ENCODE measurements at places on chromosomes 5 and 9.

GRCh38 chr5:90563108-90563507, 4.5 kb downstream of the ADGRV1 start:
- DNase-seq, result no peak

- no peak for DNase-seq
These were observed at the start of gene GALNT12 for GRCh38 chr9:98807070-98807813. GALNT12 (plus strand) TSS chr9:98807670; CDS start chr9:98807699, 29 bp downstream.

GRCh38 chr5:19904766-19905165, 83.2 kb downstream of the CDH18 start:
- no peak for DNase-seq

DNA sequence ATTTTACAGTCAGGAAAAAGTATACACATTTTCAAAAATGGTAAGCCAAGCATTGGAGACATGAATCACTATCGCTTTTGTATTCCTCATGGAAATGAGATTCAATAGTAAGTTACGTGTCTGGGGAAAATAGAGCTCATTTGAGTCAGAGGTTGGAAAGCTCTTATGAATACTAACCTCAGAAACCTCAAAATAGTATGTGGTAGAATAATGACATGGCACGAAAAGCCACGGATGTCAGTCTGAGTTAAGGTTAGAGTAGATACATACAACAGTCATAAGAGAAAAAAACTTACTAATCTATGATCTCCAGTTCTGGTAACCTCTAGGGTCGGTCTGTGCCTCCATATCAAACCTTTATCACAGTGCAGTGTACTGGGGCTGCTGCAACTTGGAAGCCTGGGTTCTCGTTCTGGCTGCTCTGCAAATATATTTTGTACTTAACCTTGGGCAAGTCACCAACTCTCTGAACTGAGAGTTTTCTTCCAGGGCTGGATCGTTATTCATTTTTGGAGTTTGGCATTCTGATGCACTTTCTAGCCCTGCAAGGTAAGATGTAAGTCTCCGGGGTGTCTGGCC, 31.8 kb downstream of the MAP1B start:
- peak; percentile 96 for DNase-seq

GRCh38 chr5:180215783-180216630, 7.0 kb upstream of the RASGEF1C start:
- no peak for DNase-seq

- peak; percentile 18 for DNase-seq
These were observed 15.8 kb upstream of the SPOUT1 start for GRCh38 chr9:128845186-128845931.

DNA sequence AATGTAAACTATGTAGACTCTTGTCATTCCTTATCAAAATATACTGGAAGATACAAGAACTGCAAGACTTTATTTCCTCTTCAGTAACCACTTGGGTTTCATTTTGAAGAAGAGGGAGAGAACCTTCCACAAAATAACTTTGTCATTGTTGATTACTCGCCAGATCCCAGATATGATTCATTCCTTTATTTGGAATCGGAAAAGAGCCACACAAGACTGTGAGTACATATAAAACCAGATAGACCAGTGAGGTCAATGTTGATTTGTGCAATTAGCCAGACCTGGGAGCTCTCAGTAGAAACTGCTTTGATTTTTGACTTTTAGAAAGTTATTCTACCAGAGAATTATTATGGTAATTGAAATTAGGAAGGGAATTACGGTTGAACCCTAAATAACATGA, 146.1 kb downstream of the TMEM167A start:
- DNase-seq, result peak; percentile 6

- DNase-seq, result no peak
These were observed 4.2 kb upstream of the FAM163B start for GRCh38 chr9:133613432-133613831.

DNA sequence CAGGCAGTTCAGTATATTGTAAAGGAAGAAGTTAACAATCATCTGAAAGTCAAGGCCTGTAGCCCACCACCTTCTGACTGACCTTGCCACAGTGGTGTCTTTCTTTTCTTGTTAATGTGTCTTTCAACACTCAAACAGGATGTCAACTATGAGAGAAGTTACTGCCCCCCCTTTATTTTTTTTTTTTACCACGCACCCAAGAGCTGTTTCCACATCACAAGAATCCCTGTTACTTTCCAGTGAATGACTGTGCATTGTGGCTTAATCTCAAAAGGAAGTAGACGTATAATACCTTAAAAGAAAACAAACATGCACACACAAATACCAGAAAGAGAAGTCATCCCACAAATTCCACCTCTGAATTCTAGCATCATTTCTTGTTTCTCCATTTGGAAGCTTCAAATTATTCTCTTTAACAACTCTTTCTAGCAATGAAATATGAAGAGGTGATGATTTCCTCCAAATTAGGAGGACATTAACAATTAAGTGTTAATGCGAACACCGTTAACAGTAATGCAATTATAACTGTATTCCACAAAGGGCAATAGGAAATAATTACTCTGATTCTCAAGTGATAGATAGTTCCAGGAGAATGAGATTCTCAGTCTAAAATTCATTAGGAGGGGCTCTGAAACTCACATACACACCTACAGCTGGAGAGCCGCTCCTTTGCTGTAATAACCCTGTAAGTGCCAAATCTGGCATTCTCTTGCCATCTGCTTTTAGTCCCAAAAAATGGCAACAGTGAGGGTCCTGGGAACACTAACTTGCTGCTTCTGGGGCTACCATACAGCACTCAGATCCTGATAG, 201.0 kb downstream of the EFNA5 start:
- peak; percentile 61 for DNase-seq

- no peak for DNase-seq
These were observed 39.7 kb downstream of the PCDH1 start for GRCh38 chr5:141838326-141839014.
